ENCODE measurements at places on chromosomes 1 and 21.

- no peak for DNase-seq
Observed at GRCh38 chr1:205977402-205978014, 25.7 kb downstream of the RAB7B start.

DNA sequence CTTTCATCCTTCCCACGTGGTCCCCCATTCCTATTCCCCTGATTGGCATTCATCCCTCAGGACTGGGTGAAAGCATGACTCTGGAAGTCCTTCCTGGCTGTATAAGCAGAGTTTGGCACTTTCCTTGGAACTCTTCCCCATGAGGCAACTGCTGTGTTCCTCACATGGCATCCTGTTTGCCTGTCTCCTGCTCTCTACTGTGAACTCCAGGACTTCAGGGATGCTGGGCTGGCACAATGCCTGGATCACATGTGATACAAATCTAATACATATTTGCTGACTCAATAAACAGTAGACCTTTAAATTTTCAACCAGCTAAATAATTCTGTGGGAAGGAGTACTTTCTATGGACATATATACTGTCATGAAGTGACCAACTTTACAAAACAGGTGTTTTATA is 46.8 kb upstream of the EDEM3 start:
- DNase-seq: no peak

- no peak for DNase-seq
Observed at GRCh38 chr1:164780111-164780812, 221.3 kb downstream of the PBX1 start.

GRCh38 chr21:33931799-33932390 is 16.3 kb upstream of the ATP5PO start:
- DNase-seq: no peak

- DNase-seq: no peak
Observed at GRCh38 chr1:220983877-220984635, 104.8 kb downstream of the HLX start.

- DNase-seq: no peak
Observed at GRCh38 chr1:93992190-93992589, 83.0 kb upstream of the GCLM start.

DNA sequence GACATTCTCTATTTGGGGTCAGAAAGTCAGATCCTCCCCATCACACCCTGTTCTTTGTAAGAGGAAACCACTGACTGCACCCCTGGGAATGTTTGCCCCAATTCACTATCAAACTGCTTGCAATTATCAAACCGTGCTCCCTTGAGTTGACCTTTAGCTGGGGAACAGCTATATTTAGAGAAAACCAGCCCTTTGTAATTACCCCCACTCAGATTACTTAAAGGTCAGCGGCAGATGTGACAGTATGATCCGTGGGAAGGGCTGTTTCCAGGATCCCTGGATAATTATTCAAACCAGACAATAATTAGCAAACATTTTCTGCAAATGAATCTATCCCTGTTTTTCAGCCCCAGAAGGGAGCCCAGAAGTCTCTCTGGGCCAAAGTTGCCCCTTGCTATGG is 242.7 kb downstream of the RRAGC start:
- DNase-seq: no peak

GRCh38 chr1:42272920-42273319 is 62.1 kb downstream of the FOXJ3 start:
- DNase-seq: no peak

DNA sequence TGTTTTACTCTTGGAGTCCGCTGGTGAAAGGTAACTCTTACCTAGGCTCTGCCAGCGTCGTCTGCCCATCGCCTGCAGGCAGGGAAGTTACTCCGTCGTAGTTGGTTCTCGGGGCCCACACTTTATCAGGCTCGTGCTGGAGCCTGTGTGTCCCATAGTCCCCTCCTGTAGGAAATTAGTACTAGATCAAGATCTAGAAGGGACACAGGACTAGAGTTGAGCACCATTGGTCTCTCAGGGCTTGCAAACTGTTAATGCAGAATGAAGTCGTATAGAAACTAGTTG is 940 bp downstream of the SRRM1 start:
- DNase-seq: no peak

DNA sequence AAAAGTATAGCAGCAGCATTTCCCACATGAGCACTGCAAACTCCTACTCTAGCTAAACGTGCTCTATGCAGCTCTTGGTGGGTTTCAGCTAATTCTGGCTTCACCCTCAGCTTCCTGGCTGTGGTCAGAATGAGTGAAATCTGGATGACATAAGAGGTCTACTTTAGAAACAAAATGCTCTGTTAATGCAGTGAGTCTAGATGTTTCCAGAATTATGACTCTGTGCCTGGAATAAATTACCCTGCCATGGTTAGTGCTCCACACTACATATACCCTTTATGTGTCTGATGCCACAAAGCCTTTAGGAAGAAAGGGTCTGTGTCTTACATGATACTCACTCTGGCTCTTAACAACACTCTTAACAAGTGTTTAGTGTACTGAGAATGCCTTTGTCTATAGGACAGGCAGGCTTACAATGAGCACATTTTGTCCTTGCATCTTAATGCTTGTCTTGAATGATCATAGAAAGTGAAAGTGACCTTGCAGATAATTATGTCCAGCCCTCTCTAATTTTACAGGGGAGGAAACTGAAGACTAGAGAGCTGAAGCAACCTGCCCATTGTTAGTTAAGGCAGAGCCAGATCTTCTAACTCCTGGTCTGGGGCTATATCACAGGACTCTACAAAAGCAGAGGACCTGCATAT is 9.2 kb downstream of the S100A10 start:
- DNase-seq: no peak

- no peak for DNase-seq
Observed at GRCh38 chr1:210908257-210908656, 225.7 kb downstream of the KCNH1 start.

DNA sequence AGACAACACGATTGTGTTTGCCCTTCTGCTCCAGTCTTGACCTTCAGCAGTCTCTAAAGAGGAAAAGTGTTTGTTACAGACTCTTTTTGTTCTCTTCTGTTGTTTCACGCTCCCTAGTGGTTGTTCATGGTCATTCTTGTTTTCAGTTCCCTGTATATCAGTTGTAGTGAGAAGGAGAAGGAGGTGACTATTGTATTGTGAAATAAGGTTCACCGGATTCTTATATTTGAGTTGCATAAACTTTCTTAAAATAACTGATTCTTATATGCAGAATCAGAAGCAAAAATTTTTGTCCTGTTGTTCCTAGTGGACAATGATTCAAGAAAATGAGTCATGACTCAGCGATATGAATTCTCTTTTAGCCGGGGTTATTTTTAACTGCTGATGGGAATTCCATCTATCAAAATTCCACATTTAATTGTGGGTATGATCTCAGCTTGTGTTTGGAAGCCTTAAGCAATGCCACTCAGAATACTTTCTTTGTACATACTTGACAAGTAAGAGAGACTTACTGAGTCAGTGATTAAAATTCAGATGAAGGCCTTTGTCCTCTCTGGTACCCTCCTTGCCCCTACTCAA is 152.2 kb downstream of the CLEC20A start:
- no peak for DNase-seq

DNA sequence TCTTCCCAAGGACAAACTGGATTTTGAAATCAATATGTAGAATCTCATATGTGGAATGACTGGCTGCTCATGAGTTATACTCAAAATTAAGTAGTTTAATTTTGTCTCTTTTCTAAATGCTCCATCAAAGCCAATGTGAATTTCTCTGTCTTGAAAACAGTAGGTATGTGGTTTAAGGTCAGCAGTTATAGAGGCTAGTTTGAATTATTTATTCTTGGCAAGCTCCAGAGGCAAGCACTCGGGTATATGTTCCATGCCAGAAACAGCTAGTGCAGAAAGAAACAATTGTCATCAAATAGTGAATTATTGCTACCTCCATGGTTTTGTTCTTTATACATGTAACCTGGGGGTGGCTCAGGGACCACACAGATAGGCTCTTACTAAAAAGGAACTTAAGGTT is 63.5 kb downstream of the LRIG2 start:
- DNase-seq: no peak

- DNase-seq: no peak
Observed at GRCh38 chr1:200866521-200866920, 6.3 kb upstream of the GPR25 start.

- DNase-seq: no peak
Observed at GRCh38 chr1:233625510-233625981, 11.6 kb downstream of the KCNK1 start.

- no peak for DNase-seq
Observed at GRCh38 chr1:32275424-32275823, 16.5 kb upstream of the HDAC1 start.

DNA sequence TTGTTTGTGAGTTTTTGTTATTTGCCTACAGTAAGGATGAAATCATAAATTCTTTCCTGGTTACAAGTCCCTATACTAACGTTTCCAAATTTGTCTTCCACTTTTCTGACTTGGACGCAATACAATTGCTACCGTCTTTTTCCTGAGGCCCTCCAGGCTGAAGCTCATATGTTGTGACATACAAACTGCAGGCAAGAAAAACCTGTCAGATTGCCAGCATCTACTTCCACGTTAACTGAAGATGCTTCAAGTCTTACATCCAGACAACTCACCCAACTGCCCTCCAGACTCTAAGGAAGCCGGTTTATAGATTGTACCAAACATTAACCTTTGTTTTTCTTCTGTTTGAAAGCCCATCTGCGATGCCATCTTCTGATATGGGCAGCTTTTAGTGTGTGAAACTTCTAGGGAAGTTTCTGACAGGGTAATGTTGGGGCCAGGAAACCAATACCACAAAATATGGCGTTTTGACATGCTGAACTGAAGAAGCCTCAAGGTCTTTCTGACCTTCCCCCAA is 21.4 kb upstream of the RNF11 start:
- DNase-seq: no peak

GRCh38 chr21:46284733-46285132 is 678 bp downstream of the MCM3AP start:
- DNase-seq: no peak

DNA sequence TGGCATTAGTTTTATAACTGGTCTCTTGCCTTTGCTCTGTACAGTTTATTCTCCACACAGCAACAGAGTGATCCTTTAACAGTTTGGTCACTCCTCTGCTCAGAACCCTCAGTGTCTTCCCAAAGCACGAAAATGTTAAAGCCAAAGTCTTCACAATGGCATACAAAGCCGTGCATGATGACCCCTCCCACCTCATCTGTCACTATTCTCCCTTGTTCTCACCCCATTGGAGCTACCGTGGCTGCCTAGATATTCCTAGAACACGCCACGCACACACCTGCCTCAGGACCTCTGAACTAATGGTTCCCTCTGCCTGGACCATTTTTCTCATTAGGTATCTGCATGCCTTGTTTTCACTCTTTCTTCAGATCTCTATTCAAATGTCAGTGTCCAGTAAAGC is 8.6 kb upstream of the SEMA4A start:
- DNase-seq: no peak

DNA sequence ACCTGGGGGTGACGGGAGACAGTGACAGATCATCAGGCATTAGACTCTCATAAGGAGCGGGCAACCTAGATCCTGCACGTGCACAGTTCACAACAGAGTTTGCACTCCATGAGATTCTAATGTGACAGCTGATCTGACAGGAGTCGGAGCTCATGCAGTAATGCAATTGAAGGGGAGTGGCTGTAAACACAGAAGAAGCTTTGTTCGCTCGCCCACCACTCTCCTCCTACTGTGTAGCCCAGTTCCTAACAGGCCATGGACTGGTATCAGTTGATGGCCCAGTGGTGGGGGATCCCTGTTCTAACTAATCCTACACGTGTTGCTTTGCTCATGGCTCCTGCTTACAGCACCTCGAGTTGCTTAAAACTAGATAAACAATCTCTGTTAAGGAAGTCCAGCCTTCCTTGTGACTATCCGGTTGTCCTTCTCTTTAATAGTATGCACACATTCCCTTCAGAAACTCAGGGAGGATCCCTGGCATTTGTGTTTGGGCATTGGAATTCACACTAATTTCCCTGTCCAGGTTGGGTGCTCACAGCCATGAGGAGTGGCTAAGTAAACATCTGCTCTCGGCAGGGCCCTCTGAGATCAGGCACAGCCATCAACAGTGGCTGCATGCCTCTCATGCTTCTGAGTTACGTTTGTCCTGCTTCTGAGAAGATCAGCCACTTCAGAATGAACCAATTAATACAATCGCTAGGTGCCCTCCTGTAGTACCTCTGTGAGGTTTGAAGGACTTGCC is 21.1 kb upstream of the F3 start:
- DNase-seq: no peak

GRCh38 chr1:150234566-150235293 is 1.2 kb downstream of the ANP32E start:
- peak; percentile 36 for DNase-seq

DNA sequence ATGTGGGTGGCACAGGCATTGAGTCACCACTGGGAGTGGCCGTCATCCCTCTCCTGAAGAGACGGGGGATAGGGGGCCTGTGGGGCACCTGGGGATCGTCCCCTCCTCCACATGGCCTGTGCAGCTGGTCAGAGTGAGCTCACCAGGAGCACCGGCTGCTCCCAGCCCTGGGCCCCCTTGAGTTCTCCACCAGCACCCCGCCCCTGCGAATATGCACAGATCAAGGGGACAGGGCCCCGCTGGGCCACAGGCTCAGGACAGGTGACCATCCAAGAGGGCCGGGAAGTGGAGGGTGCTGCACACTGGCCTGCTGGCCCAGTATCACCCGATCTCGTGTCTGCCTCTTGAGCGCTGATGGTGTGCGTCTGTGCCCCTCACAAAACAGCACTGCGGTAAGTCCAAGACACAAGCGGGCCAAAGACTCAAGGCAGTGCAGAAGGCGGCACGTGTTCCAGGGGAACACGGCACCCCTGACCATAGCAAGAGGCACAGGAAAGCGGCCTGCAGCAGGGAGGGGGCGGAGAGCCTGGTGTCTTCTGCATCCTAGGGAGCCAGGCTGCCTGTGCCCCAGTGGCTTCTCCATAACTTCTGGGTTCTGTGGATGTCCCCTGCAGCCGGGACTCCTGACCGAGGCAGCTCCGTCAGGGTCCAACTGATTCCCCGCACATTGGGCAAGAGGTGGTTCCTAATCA is 18.1 kb upstream of the TSPEAR start:
- no peak for DNase-seq

GRCh38 chr1:236334893-236335545 is 53.3 kb upstream of the ERO1B start:
- DNase-seq: no peak

- no peak for DNase-seq
Observed at GRCh38 chr1:226845624-226846023, 24.8 kb upstream of the PSEN2 start.

DNA sequence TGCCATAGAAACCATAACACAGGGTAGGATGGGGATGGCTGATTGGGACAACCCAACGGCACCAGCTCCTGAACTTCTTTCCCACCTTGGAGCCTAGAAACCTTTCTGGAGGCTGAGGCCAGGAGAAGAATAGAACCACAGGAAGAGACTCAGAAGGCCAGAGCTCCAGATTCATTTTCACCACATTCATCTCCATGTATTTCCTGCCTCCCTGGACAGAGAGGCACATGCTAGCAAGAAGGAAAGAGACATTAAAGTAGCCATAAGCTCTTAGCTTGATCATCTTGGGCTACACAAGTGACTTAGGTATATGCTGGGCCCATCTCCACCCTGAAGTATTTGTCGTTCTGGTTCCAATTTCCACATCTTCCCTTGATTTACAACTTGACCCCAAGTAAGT is 44.1 kb downstream of the PLXNA2 start:
- DNase-seq: no peak
